Activated CD4-positive, alpha-beta T cell treated with anti-CD3 and anti-CD28 coated beads, Interleukin-2, amount 10 ng/mL, durations not matched to agents 24 days and 14 days (primary cell): ENCODE measurements at places on chromosomes 4 and X.

DNA sequence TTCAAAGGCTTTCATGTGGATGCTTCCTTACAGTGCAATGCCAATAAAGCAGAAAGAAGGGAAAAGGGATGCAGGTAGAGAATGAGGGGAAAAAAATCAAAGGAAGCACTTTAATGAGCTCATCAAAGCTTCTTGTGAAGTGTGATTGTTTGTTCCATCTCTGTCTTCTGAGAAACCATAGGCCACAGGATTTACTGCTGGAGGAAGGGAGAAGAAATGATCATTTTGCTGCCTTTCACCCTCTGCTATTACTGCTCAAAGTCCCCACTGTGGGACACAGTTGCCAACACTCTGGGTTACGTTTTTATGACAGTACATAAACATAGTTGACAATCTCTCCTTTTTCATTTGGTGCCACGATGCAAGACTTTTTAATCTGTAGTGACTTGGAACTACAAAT, 558.0 kb upstream of the TECRL start:
- no peaks in the 10 kb centered on the region for H3K27me3 ChIP-seq
- H3K27ac ChIP-seq, result no peak overlapping the region
- H3K36me3 ChIP-seq, result no peaks in the 10 kb centered on the region
- no peaks in the 10 kb centered on the region for H3K4me1 ChIP-seq

- H3K36me3 ChIP-seq, result no peaks in the 10 kb centered on the region
- no peak overlapping the region for H3K27ac ChIP-seq
- H3K27me3 ChIP-seq, result peaks cover 2% of the 10 kb centered on the region
- H3K4me3 ChIP-seq, result no peak overlapping the region
- peaks cover 2% of the 10 kb centered on the region for H3K4me1 ChIP-seq
- no peak for DNase-seq
These were observed 4.6 kb upstream of the PIN4 start for GRCh38 chrX:72176981-72177380.

DNA sequence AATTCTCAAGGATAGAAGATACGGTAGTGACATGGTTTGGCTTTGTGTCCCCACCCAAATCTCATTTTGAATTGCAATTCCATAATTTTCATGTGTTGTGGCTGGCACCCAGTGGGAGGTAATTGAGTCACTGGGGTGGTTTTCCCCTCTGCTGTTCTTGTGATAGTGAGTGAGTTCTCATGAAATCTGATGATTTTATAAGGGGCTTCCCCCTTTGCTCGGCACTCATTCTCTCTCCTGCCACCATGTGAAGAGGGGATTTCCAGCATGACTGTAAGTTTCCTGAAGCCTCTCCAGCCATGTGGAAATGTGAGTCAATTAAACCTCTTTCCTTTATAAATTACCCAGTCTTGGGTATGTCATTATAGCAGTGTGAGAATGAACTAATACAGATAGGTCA, 8.5 kb upstream of the SPANXN4 start:
- no peaks in the 10 kb centered on the region for H3K4me1 ChIP-seq
- H3K4me3 ChIP-seq, result no peak overlapping the region
- no peaks in the 10 kb centered on the region for H3K27me3 ChIP-seq
- no peaks in the 10 kb centered on the region for H3K36me3 ChIP-seq
- no peak overlapping the region for H3K27ac ChIP-seq

DNA sequence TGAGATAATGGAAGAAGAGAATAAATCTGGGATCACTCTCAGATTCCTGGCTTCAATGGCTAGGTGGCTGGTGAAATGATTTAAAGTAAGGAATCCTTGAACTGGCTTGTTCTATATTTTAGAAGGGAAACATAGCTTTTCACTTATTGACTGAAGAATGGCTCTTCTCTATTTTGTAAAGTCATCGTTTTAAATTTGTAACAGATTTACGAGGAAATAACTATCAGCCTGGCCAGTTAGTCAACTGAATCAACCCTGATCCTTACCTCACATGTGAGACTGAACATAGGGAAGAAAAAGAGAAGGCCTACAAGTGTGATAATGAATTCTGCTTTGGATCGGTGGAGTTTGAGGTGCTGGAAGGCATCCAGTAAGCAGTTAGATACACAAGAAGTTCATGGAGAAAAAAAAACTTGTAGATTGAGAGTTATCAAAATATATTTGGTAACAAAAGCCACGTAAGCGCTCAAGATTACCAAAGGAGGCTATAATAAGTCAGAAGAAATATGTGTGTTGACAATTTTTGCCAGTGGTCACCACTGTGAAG, 12.0 kb downstream of the AREG start:
- no peak overlapping the region for H3K4me3 ChIP-seq
- H3K27me3 ChIP-seq, result peaks cover 17% of the 10 kb centered on the region
- no peak for DNase-seq
- no peaks in the 10 kb centered on the region for H3K36me3 ChIP-seq
- H3K27ac ChIP-seq, result no peak overlapping the region

- H3K27me3 ChIP-seq, result no peaks in the 10 kb centered on the region
- no peak overlapping the region for H3K4me3 ChIP-seq
- no peak overlapping the region for H3K27ac ChIP-seq
These were observed 768.3 kb downstream of the RAPGEF2 start for GRCh38 chr4:159871141-159871540.

DNA sequence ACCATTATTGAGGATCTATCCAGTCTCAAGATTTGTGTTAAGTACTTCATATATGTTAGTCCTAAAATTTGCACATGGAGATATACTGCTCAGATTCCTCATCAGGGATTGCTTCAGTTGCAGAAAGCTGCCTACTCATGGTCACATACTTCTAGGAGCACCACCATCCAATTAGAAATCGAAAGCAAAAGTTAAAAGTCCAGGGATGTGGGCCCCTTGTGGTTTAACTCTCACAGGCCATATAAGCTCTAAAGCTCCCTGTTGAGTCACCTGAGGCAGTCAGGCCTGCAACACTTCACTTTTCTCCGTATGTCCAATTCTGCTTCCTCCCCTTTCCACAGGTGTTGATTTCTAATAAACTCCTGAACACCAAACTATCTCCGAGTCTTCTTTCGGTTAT, 84.2 kb downstream of the CNOT6L start:
- peak overlapping the region; percentile 79 for H3K27ac ChIP-seq
- H3K4me1 ChIP-seq, result peaks cover 55% of the 10 kb centered on the region
- H3K27me3 ChIP-seq, result no peaks in the 10 kb centered on the region
- H3K36me3 ChIP-seq, result peaks cover 57% of the 10 kb centered on the region

GRCh38 chr4:96260064-96260682, 420.3 kb downstream of the PDHA2 start:
- no peaks in the 10 kb centered on the region for H3K27me3 ChIP-seq
- no peak for DNase-seq
- H3K27ac ChIP-seq, result no peak overlapping the region
- no peaks in the 10 kb centered on the region for H3K36me3 ChIP-seq

DNA sequence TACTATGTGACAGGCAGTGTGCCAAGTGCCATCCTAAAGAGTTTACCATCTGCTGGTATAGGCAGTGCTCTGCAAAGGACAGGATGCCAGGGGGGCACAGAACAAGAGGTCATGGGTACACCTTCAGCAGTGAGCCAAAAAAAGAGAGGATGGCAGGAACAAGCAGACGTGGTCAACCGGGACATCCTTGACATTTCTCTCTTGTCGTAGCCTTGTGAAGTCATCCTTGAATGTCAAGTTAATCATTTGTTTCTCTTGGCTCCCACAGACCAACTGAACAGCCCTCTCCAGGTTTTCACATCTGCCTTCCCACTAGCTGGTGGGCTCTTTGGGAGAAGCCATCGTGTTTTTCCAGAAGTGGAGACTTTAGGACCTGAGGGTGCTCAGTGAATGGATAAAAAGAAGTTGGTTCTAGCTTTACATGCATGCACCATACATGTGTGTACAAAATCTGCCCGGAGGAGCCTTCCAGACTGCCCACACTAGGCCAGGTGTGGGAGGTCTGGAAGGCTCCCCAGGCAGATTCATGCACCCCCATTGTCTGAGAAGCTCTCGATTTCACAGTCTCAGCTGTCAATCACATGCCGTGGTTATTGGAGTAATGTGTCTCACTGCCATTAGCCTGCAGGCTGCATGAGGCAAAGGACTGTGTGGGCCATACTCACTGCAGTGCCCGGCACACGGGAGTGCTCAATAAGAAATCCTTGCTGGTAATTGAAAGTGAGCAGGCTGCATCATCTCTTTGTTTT, 16.4 kb downstream of the PNMA6F start:
- DNase-seq, result peak; percentile 12
- peaks cover 35% of the 10 kb centered on the region for H3K27me3 ChIP-seq

DNA sequence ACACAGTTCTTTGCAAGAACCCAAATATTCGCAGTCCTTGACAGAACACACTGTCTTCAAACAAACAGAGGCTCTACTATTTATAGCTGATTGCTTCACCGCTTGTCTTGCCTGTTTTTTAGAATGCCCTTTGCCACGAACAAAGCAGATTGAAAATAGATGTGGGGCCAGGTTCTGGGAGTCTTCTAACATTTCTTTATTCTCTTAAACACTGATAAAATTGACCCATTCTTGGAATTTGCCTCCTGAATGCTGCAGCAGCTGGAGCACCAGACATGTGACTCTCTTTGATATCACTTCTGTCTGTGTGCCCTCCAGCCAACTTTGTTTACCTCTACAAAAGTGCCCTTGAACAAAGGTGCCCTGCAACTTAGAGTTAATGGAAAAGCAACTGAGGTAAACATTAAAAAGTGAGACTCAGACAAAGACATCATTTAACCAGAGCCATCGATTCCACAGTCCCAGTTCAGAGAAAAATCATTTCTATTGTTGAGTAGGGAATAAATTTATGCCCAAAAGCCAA, 64.2 kb upstream of the SPP1 start:
- no peak overlapping the region for H3K27ac ChIP-seq
- DNase-seq, result no peak
- no peaks in the 10 kb centered on the region for H3K36me3 ChIP-seq
- no peaks in the 10 kb centered on the region for H3K4me1 ChIP-seq

- no peak for DNase-seq
- no peaks in the 10 kb centered on the region for H3K36me3 ChIP-seq
- H3K27me3 ChIP-seq, result no peaks in the 10 kb centered on the region
These were observed 958.2 kb downstream of the PCDH7 start for GRCh38 chr4:31678356-31678755.

GRCh38 chr4:108821351-108821930, 58.6 kb upstream of the ETNPPL start:
- H3K4me1 ChIP-seq, result no peaks in the 10 kb centered on the region
- no peak overlapping the region for H3K4me3 ChIP-seq
- no peak overlapping the region for H3K27ac ChIP-seq
- H3K27me3 ChIP-seq, result peaks cover 37% of the 10 kb centered on the region

DNA sequence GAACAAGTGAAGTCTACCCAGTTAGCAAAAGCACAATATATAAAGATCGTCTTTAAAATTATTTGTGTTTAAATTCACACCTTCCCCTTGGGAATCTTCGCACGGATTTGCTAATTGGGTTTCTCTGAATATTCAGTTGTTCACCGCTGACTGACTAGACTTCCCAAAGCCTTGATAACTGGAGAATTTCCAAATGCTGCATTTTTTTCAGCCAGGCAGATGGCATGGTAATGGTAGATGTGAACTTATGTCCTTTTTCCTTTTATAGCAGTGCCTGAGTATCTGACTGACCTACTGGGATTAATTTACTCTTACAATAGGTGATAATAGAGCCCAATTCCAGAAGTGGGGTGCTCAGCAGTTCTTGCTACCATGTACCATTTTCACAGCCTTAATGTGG, 548.1 kb downstream of the PACRGL start:
- no peak overlapping the region for H3K27ac ChIP-seq
- H3K36me3 ChIP-seq, result no peaks in the 10 kb centered on the region
- no peak overlapping the region for H3K4me3 ChIP-seq
